ENCODE measurements at places on chromosomes 13 and 19.

DNA sequence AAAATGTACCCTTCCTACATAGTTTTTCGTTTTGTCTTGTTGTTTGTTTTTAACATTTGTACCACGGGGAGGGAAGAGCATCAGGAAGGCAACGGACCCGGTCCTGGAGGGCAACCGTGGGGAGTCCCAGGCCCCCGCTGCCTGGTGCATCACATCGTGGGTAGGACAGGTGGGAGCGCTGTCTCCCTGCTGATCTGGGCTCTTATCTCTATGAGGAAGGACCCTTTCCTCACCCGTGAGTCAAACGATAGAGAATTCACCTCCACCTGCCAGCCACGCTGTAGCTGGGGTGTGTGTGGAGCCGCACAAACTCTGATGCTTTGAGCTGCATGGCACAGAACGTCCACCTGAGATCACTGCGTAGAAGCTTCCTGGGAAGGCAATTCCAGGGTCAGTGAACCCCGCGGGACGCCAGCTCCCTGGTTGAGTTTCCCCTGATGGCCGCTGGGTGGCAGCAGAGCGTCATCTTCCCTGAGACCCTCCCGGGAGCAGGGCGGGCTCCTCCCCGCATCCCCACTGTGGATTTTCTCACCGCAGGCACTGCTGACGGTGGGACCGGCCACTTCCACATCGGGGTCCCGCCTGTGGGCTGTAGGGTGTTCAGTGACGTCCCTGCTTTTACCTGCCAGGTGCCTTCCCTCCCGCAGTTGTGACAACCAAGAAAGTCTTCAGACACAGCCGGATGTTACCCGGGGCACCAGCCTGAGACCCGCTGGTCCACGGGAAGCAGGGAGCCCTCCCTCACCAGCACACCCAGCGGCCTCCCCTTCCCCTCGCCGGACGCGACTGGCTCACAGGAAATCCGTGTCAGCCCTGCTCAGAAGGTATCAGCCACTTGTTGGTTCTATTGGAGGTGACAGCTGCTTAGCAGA lies 54.7 kb downstream of the ZNF787 start:
- peak; percentile 50 for DNase-seq

DNA sequence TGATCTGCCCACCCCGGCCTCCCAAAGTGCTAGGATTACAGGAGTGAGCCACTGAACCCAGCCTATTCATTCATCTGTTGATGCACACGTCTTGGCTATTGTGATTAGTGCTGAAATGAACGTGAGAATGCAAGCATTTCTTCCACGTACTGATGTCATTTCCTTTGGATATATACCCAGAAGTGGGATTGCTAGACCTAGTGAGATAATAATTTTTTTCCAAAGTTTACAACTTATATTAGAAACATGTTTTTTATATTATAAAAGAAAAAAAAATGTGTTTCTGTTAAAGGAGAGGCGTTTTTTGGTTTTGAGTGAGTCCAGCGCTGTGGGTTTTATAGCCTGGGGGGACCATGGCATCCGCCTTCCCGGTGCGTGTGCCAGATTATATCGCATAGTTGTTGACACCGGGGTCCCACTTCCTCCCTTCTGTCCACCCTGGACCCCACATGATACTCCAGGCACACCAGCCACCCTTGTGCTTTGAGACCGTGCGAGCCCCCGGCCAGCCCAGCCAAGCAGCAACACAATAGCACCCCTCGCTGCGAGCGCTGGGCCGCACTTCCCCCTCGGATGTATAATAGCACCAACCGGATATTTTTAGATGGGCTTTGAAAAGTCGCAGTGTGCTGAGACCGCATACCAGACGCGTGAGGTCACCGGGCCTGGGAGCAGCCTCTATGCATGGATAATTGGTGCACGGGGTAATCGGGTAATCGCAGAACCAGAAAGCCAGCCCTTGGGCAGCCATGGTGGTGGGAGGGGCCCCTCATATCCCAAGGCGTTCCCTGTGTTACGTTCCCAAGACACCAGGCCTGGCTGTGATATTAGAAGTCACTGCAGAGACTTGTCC lies 59.6 kb downstream of the MYO9B start:
- DNase-seq = peak; percentile 98

GRCh38 chr13:110371550-110372465 lies 64.7 kb downstream of the COL4A2 start:
- peak; percentile 42 for DNase-seq

GRCh38 chr13:33582121-33582520 lies 235.8 kb upstream of the RFC3 start:
- DNase-seq = no peak

- no peak for DNase-seq
These were observed 30.9 kb upstream of the SERP2 start for GRCh38 chr13:44342741-44343140.

DNA sequence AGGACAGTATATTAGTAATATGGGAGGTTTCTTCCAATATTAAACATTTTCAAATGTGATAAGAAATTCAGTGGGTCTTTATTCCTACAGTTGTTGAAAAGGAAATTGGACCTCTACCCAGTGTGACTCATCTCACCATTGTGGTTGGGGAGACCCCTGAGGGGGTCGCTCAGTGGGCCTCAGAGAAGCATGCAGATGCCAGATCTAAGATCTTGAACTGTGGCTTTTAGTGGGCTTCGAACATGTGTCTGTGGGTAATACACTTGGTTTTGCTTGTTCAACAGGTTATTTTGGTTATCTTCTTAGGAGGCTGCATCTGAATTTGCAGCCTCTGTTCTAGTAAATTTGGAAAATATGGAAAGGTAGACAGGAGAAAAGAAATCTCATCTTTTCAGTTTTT lies 132.3 kb downstream of the PCCA start:
- DNase-seq = no peak

- DNase-seq = no peak
These were observed 69.1 kb downstream of the SIAH3 start for GRCh38 chr13:45782327-45783045.

- no peak for DNase-seq
These were observed 109.8 kb upstream of the GPC6 start for GRCh38 chr13:93116809-93117208.

GRCh38 chr19:47781590-47782262 lies 3.2 kb downstream of the SELENOW start:
- DNase-seq = no peak

DNA sequence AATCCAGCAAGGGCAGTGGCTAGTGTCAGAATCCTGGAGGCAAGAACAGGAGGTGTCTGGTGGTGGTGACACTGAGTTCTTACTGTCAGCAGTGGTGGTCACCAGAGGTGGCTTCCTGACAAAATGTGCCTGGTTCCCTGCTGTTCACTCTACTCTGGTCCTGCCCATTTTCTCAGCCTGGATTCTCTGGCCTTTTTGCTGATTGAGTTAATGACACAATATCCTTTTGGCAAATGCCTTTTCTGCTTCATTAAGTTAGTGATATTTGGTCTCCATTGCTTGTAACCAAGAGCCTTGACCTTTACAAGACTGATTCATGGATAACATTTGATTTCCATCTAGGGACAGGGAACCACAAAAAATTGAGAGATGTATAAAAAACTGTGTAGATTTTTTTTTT lies 51.1 kb downstream of the RFC3 start:
- DNase-seq = no peak

GRCh38 chr19:55459950-55460657 lies 1.3 kb downstream of the ISOC2 start:
- DNase-seq = peak; percentile 73

DNA sequence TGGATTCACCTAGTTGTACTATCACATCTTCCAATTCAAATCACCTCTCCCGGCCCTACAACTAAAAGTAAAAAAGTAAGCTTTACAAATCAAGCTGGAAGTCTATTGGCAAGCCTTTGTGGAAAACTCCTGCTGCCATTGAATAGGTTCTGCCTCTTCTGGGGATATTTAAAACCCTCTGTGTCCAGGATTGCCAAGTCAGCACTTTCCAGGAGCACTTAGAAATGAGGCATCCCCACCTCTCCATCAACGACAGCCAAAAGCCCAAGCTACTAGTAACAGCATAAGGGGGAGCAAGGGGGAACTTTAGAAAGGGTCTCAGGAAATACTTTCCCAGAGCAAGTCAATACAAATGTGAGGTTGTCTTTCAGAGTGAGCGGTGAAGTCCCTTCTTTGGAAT lies 85.0 kb upstream of the OBI1 start:
- no peak for DNase-seq

- DNase-seq = no peak
These were observed 56.2 kb downstream of the ABCC4 start for GRCh38 chr13:95245071-95245470.

GRCh38 chr19:55486043-55486970 lies 1.3 kb downstream of the NAT14 start:
- DNase-seq = no peak

- no peak for DNase-seq
These were observed 11.1 kb downstream of the ZNF417 start for GRCh38 chr19:57905258-57905657.

GRCh38 chr13:36414461-36414860 lies 17.8 kb upstream of the CCNA1 start:
- no peak for DNase-seq

GRCh38 chr13:92196591-92197256 lies 798.3 kb downstream of the GPC5 start:
- DNase-seq = peak; percentile 8

- DNase-seq = no peak
These were observed 8.5 kb downstream of the ARID3A start for GRCh38 chr19:934197-934840.

DNA sequence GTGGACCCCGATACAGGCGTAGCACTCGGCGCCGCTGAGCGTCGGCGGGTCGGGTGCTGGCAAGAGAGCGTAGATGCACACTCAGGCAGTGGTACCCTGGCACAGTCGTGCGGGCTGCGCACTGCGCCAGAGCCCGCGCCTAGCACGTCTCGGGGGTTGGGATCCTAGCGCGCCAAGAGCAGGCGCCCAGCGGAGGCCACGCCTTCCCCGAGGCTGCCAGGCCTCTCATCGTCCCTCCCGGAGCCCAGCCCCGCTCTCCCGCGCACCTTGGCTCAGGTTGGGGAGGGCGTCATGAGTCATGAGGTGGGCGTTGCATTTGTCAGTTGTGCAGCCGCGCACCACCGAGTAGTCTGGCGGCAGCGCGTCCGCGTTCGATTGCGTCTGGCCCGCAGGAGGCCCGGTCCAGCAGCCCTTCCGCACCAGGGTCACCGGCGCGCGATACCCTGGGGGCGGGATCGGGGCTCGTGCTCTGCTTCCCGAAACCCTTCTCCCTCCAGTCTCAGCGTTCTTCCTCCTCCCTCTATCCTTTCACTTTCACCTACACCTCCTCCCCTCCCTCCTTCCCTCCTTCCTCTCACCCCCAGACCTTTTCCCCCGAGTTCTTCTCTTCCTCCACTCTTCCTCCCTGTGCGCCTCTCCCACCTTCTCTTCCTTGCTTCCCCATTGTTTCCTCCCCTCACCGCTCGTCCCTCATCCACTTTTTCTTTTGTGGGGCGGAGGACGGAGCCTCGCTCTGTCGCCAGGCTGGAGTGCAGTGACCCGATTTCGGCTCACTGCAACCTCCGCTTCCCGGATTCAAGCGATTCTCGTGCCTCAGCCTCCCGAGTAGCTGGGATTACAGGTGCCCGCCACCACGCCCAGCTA lies 3.5 kb downstream of the LYPD5 start:
- DNase-seq = no peak

DNA sequence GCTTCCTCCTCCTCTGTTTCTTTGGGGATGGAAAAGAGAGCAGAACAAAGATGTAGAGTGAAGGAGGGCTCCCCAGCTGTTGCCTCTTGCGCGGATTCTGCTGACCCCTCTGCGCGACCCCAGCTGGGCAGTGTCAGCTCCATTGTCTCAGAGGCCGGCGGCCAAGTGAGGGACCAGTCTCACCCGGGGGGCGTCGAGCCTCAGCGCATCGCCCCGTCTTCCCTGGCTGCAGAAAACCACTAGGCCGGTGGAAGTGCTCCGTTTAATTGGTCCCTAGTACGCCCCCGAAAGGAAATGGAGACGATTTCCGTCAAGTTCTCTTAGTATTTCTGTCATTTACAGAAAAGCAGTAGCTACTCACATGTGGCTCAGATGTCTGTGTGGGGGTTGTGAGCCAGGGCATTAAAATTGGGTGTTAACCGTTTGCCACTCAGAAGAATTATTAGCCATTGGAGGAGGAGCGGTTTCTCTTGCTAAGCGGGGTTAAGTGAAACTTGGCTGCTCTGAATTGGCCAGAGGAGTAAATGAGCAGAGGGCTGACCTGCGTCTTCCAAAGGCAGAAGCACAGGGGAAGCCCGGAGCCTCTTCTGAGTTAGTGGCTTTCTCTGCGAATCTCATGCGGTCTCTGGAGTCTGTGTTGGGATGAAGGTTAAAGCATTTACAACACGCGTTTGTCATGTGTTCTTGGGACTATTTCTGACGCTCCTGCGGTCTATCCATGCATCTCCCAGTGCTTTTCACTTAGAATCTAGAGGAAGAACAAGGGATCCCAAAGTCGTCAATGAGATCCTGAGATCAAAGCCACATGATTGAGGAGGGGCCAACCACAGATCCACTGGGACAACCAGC lies 132.8 kb upstream of the MYO16 start:
- DNase-seq = peak; percentile 9

DNA sequence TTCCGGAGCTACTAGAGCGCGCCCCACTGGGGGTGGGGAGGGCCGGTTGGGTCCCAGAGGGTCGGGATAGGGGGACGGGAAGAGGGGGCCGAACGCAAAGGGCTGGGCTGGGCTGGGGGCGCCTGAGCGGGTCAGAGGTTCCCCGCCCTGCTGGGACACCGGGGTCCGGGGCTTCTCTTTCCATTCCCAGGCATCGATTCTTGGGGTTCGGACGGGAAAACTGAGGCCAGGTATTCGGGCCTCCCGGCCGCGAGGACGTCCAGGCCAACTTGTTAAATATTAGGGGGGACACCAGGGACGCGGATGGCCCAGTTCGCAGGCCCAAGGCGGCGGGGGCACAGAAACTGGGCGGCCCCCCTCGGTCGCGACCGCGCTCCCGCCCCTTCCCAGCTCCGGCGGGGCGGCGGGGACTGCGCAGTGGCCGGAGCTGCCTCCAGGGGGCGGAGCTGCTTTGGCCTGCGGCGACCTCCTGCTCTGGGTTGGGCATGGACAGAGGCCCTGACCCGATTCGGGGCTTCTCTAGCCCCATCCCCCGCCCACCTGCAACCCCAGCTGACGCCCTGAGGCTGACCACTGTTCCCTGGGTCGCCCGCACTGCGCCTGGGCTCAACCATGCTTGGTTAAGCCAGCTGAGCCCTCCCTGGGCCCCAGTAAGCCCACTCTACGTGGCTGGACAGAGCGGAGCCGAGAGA lies 1.2 kb upstream of the KLF16 start:
- DNase-seq = peak; percentile 68

- DNase-seq = no peak
These were observed 124.7 kb upstream of the VSTM2B start for GRCh38 chr19:29400917-29401711.

- DNase-seq = no peak
These were observed 1.8 kb upstream of the KLK4 start for GRCh38 chr19:50912727-50913716.

DNA sequence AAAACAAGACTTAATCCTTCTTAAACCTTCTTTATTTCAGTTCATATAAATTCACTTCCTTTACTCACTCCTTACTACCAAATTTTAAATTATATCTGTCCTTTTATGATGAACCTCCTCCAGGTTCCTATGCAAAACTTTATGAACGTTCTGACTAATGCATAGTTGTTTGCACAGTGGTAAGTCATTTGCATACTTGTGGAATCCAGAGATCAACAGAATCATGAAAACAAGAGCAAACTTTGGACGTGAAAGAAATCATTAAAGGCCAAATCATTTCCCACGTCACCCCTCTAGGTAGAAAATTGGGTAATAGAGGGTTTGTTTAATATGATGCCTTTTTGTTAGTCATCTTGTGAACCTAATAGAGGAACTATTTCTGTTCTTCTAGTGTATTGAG lies 32.3 kb upstream of the MYCBP2 start:
- no peak for DNase-seq

- DNase-seq = peak; percentile 13
These were observed 31.6 kb downstream of the MTRF1 start for GRCh38 chr13:41231786-41232185.

GRCh38 chr13:110676595-110677587 lies 29.0 kb downstream of the CARS2 start:
- DNase-seq = no peak

Data from mesenchymal stem cell (in vitro differentiated cells and primary cell).